Frontal cortex (tissue), 4 donors: ENCODE measurements at places on chromosomes 4 and X. TPM values are rescaled to one million over a fixed set of nuclear protein-coding genes. Genes with fewer than 3 reads are reported as not detected.

ELF4 gene
- total RNA-seq, result 0.41 TPM

GAGE12F gene
- not detected for total RNA-seq

EGFL6 gene
- 0.82 TPM for total RNA-seq

ATP1B4 gene
- not detected for total RNA-seq

ZNF157 gene
- total RNA-seq, result 4.9 TPM

AFM gene
- not detected for total RNA-seq

LRCH2 gene
- total RNA-seq, result 57.1 TPM

IL21 gene
- total RNA-seq, result not detected

CYP4V2 gene
- total RNA-seq, result 7.3 TPM

MUC7 gene
- total RNA-seq, result not detected

F9 gene
- not detected for total RNA-seq

ADH1A gene
- not detected for total RNA-seq

PAK3 gene
- 102 TPM for total RNA-seq

OPRPN gene
- not detected for total RNA-seq

ANKRD37 gene
- total RNA-seq, result 9.4 TPM

RAB41 gene
- total RNA-seq, result not detected

C4orf50 gene
- total RNA-seq, result 12.2 TPM

ALAS2 gene
- 50.1 TPM for total RNA-seq

TBX22 gene
- under 0.01 TPM for total RNA-seq
